ENCODE measurements at places on chromosomes 2 and 18.

DNA sequence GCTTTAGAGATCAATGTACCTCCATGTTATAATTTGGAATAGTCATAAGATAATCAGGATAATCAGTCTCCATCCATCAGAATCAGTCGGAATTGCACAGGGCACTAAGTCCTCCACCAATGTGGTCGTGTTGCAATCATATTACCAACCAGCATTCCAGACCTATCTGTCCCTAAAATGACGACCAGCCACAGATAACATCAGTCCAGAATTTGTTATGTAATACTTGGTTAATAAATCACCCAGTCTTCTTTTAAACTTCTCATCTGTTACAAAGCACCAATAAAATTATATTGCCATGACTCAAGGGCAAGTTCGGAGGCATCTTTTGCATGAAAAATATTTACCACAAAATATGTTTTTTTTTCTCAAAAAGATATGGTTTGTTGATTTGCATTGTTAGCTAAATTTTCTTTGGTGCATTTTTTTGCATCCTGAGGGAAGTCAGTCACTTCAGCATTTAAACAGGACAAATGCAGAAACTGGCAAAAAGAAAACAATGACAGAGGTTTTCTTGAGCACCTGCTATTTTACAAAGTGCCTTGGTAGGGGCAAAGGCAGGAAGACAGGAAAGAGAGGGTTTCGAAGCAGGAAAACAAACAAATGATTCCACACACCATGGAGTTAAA is 29.3 kb downstream of the PIEZO2 start:
- DNase-seq = no peak

GRCh38 chr2:211070547-211070946 is 514.1 kb downstream of the CPS1 start:
- no peak for DNase-seq

GRCh38 chr2:161102770-161103450 is 57.3 kb upstream of the TANK start:
- DNase-seq = no peak

GRCh38 chr2:56084111-56084901 is 99.5 kb upstream of the CCDC85A start:
- DNase-seq = no peak

DNA sequence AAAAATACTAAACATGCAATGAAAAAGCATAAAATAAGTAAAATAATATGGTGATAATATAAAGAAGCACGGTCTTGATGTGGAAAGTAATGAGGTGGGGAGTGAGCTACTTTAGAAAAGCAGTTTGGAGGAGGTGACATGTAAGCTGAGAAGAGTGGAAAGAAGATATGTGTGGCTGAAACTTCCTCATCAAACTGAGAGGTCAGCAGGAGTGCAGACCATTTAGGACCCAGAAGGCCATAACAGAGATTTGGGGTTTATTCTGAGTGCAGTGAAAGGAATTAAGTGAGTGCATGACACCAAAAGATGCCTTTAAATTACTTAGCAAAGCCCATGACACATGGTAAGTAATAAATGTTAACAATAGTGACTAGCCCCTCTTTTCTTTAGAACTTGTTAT is 24.4 kb upstream of the TMEM182 start:
- no peak for DNase-seq

- DNase-seq = no peak
These were observed 108.7 kb downstream of the ZBTB7C start for GRCh38 chr18:48300463-48300961.

DNA sequence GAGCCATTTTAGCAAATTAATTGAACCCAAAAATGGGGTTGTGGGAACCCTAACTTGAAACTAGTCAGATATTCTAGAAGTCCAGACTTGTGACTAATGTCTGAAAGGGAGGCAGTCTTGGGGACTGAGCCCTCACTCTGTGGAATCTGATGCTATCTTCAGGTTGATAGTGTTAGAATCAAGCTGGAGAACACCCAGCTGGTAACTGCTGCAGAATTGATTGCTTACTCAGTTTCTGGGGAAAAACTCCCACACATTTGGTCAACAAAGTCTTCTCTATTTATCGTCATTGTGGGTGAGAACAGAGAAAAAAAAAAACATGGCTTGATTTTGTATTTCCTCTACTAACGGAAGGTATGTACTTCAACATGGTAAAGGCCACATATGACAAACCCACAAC is 1925.8 kb upstream of the CELF4 start:
- DNase-seq = no peak

- no peak for DNase-seq
These were observed 123.3 kb upstream of the RND3 start for GRCh38 chr2:150610670-150611279.

- no peak for DNase-seq
These were observed 4.8 kb upstream of the PARD6G start for GRCh38 chr18:80252136-80252535.

DNA sequence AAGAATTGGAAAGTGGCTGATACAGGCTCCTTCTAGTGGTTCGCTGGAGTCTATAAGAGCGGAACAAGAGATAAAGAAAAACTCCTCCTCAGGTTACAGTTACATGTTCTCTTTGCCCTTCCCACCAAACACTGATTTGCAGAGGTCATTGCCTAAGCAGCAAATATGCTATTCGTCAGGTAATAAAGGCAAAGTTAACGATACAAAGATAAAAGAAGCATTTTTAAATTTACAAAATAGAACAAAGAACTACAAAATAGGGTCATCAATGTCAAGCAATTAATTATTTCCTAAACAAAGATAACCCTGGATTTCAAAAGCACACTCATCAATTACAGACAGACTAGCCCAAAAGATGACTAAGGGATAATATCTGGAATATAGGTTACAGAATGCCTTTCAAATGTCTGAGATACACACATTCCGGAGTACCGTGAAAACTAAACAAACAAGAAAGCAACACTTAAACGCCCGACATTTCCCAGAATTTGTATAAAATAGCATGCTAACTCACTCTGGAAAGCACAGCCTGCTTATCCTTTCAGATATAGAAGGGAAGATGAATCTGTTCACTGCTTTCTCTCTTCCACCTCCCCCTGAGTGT is 186.4 kb downstream of the MREG start:
- DNase-seq = no peak

DNA sequence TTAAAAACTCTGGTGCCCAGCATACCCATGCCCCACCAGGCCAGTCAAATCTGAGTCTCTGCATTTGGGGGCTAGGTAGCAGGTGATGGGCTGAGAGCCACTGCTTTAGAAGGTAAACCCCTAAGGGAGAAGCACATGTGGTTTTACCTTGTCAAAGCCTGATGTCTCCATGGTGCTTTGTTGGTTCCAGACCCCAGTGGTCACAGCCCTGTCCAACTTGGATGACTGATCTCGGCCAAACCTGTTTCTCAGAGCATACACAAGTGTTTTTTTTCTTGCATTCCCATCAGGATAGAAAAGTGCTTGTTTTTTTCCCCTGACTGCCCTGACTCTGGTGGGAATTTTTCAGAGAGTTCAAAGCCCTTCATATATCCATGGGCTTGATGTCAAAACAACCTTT is 13.5 kb downstream of the PLB1 start:
- DNase-seq = no peak

Measured in stimulated activated CD8-positive, alpha-beta memory T cell treated with anti-CD3 and anti-CD28 coated beads, Interleukin-12 subunit alpha, Interleukin-12 subunit beta, amount 100 ng/mL, for 4 hours (primary cell).